WTC11 (cell line): ENCODE measurements at places on chromosomes 3 and 15.

DNA sequence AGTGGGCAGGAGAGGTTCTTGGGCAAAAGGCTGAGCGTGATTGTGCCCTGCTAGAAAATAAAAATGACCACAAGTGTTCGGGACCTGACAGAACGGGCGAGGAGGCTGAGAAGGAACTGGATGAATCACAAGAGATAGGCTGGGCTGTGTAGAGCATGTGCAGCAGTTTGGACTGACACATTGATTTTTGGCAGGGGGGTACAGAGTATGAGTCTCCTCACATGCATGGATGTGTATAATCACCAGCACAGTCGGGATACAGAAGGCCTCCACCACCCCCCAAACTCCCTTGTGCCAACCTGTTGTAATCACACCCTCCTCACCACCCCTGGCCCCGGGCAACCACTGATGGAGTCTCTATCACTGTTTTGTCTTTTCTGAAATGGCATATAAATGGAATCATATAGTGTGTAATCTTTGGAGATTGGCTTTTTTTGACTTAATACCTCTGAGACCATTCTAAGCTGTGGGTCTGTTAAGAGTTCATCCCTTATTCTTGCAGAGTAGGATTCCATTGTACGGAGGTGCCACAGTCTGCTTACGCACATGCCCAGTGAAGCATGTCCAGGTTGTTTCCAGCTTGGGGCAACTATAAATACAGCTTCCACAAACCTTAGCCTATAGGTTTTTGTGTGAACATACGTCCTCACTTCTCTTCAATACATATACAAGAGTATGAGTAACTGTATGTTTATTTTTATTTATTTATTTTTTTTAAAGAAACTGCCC is 438.8 kb downstream of the FOXP1 start:
- DNase-seq = no peak

- DNase-seq = no peak
These were observed 68.4 kb downstream of the MGLL start for GRCh38 chr3:127753898-127754410.

GRCh38 chr3:34881026-34881425 is 758.3 kb upstream of the ARPP21 start:
- DNase-seq = no peak

GRCh38 chr15:90249203-90249863 is at the start of gene TTLL13:
Gene TTLL13 (plus strand): TSS chr15:90249556. CDS start chr15:90250631, 1,075 bp downstream.
- peak; percentile 82 for DNase-seq

- peak; percentile 67 for DNase-seq
These were observed 810 bp upstream of the THRB start for GRCh38 chr3:24495326-24495994.

GRCh38 chr3:44030687-44031305 is 210.9 kb upstream of the TOPAZ1 start:
- no peak for DNase-seq

DNA sequence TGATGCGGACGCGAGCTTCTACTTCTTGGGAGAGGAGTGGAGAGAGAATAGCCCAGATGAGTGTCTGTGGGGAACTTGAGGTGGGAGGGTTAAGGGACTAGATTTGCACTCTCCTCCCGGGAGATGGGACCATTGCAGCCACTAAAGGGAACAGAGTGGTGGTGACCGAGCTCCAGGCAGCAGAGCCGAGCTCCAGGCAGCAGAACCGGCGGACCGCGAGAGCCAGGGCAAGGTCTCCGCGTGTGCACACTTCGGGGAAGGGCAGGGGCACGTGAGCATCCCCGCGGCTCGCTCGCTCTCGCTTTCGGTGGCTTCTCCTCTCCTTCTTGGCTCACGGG is 1.1 kb downstream of the IGDCC3 start:
- DNase-seq = no peak

DNA sequence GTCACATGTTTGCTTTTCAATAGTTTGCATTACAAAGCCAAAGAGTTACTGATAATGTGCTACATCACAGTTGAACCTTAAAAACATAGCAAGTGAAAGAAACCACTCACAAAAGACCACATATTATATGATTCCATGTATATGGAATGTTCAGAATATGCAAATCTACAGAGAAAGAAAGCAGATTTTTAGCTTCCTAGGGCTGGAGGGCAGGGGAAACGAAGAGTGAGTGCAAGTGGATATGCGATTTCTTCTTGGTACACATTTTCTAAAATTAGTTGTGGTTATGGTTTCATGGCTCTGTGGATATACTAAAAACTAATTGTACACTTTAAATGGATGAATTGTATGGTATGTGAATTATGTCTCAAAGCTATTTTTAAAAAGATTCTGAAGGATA is 4.0 kb upstream of the GBE1 start:
- DNase-seq = no peak

DNA sequence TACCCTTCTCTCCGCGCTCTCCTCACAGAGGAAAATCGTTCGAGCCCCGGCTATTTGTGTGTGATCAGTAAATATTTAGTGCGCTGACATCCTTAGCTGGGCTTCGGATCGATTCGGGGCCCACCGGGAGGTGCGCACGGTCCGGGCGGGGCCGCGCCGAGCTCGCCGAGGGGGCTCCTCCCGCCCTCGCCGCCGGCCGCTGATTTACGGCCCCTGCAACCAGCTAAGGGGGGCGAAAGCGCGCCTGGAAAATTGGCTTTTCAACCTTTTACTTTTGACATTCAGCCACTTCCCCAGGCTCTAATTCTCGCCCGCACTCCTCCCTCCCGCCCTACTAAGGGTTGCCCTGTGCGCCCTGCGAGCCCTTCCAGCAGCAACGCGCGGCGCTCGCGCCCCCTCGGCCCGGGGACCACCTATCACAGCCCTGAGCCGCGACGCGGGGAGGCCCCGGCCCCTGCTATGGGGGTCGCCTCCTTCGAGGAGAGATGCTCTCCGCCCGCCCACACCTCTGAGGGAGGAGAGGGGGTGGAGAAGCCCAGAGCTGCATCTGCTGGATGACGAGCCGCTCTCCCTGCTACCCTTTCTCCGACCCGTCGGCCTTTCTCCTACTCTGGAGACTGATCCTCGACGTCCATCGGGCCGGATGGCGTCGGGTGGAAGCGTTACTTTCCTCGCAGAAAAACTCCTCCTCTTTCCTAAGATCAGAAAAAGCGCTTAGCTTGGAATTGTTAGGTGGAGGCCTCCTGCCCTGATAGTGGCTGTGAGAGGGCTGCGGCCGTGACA is 7.8 kb upstream of the NR2F2 start:
- peak; percentile 58 for DNase-seq

GRCh38 chr15:57505056-57505715 is 86.5 kb upstream of the MYZAP start:
- no peak for DNase-seq

DNA sequence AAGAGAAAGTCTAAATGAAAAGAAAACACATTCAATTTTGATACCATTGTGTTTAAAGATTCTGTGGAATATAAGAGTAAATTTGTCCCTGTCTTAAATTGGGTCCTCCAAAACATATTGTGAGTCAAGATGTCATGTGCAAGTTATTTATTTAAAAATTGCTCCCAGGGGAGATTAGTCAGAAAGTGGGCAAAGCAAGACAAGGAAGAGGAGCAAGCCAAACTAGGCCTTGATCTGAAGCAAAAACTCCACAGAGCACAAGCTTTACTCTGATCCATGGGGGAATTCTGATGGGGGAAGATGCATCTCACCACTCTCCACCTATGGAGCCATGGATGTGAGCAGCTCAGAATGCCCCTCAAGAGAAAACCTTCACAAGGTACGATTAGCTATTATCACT is 342.8 kb upstream of the IL12A start:
- DNase-seq = no peak

DNA sequence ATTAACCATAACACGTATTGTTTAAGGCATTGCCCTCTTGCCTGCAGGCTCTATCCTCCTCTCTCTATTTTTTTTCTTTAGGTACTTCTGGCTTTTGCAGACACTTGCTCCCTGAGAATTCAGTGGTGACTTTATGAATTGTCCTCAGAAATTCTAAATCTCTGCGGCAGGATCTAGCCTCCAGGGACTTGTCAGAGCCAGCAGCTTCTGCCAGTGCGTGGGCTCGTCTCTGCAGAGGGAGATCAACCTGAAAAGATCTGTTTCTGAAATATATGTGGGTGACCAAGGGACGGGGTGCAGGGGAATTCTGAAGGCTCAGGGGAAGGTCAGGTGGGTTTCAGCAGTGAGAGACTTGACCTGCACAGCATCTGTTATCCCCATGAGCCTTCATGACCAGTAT is 326.1 kb upstream of the LRRFIP2 start:
- no peak for DNase-seq

DNA sequence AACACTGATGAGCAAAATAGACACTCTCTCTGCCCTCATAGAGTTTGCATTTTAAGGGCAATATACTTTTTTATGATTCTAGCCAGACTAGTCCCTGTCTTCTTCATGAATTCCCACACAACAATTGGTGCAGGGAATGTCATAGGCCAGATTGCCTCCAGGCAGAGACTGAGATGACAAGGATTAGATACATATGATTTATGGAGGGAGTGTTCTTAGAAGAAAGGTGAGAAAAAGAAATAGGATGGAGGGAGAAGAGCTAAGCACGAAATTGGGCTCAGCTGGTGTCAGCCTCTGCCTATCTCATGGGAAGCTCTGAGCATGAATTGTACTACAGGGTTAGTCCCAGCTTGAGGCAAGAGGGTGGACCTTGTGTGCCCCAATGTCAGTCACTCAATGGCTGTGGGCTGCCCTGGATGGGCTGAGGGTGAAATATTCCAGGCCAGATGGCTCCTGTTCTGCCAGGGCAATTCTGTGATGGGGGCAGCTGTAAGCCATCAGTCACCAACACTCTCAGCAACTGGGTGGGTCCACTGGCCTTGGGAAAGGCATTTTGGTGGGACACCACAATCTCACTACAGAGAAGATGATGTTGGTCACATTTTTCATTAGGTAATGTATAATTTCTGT is 31.1 kb downstream of the EIF1B start:
- no peak for DNase-seq

DNA sequence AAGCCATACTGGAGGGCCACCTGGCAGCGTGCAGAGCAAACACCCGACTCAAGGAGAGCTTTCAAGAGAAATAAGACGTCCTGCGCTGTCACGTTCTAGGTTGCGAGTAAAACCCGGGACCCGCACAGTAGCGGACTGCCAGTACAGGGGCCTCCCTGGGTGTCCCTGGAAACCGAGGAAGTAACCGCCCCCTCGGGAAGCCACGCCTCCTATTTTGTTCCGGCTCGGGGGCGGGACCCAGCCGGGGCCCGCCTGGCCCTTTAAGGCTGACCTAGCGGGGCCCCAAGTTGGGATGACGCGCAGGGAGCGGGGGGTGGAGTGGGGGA is 218 bp upstream of the MAPKAPK3 start:
- peak; percentile 97 for DNase-seq

DNA sequence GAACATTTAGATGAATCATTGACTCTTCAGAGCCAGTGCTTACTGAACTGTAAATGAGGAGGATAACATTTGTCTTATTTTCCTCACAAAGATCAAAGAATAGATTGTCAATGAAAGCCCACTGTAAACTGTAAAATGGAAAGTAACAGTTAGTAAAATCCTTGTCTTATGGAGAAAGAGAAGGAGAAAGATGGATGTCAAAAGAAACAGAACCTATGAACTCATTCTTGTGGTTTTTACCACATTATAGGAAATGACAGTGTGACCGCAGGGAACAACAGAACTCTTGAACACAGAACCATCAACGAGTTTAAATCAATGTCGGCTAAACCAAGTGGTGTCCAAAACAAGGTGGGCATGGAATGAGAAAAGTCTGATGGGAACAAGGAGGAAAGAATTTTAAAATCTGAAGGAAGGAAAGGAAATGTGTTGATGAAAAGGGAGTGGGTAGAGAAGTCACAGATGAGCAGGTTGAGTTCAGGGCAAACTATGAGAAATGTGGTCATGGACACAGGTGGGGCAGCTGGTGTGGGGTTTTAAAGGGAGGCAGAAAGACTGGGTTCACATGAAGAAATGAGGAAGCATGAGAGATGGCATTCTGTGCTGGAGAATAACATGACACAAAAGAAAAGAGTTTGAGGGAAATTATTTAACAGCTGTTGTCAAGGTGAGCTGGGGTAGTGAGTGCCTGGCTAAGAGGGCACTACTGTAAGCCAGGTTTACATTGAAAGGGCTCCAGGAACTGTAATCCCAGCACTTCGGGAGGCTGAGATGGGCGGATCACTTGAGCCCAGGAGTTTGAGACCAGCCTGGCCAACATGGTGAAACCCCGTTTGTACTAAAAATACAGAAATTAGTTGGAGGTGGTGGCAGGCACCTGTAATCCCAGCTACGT is 42.4 kb upstream of the ETV5 start:
- no peak for DNase-seq

GRCh38 chr3:38411591-38411990 is 42.1 kb upstream of the ACVR2B start:
- DNase-seq = no peak

DNA sequence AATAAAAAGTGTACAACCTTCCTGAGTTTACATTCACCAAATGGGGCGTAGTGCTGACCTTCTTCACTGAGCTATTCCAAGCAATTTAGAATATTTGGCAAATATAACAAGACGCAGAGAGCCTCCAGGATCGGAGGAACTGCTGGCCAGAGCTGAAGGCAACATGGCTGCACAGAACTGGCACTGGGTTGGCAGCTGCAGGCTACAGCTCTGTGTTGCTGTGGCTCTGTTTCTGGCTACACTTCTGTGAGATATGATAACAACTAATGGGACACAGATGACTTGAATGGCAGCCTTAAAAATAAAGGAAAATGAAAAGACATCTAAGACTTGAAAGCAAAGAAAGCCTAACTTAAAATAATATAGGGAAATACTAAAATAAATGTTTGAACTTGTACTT is 10.8 kb upstream of the SLC6A20 start:
- DNase-seq = no peak

DNA sequence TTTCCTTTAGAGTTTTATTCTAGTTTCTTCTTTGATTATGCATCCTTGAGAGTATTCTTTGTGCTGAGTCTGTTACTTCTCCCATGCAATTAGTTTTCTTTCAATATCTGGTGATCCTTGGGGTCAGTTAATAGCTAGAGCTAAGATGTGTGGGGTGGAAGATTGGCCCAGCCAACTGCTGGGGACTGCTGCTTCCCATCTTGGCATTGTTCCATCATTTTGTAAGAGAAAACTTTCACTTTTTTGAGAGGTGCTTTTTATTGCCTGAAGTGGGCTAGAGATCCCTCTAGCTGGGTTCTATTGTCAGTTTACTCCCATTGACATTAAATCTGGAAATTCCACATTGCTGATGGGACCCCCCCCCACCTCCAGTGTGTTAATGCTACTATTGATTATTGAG is 15.4 kb downstream of the BCL2L10 start:
- DNase-seq = no peak

GRCh38 chr3:36514171-36514570 is 133.9 kb downstream of the STAC start:
- DNase-seq = no peak

DNA sequence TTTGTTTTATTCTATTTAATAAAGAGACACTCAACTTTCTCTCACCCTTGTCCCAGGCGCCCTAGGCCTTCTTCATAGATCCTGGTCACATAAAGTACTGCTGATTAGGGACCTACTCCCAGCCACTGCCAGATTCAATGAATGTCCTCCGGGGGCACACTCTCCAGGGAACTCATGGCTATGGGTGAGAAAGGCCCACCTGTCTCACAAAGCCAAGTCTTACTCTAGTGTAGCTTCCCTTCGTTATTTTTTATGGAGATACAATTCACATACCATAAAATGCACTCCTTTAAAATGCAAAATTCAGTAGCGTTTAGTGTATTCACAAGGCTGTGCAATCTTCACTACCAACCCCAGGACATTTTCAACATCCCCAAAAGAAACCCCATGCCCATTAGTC is 87.8 kb downstream of the ADCY5 start:
- DNase-seq = peak; percentile 43
